ENCODE measurements at places on chromosomes 6 and 20. TPM values are rescaled to one million over a fixed set of nuclear protein-coding genes. Genes with fewer than 3 reads are reported as not detected.

GRCh38 chr20:63785691-63786131 lies 45.4 kb downstream of the ZBTB46 start:
- no peak for DNase-seq

- DNase-seq: no peak
These were observed 82.7 kb downstream of the CFAP61 start for GRCh38 chr20:20134941-20135575.

GRCh38 chr20:23146857-23147637 lies 60.9 kb upstream of the CD93 start:
- no peak for DNase-seq

DNA sequence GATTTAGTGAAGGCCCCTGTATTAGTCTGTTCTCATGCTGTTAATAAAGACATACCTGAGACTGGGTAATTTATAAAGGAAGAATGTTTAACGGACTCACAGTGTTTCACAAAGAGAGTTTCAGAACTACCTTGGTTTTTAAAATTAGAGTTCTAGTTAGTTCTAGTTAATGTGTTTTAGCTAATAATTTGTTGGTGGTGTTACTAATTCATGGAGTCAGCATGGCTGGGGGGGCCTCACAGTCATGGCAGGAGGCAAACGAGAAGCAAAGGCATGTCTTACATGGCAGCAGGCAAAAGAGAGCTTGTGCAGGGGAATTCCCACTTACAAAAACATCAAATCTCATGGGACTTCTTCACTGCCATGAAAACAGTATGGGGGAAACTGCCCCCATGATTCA lies 12.0 kb upstream of the SLC17A3 start:
- no peak for DNase-seq

DNA sequence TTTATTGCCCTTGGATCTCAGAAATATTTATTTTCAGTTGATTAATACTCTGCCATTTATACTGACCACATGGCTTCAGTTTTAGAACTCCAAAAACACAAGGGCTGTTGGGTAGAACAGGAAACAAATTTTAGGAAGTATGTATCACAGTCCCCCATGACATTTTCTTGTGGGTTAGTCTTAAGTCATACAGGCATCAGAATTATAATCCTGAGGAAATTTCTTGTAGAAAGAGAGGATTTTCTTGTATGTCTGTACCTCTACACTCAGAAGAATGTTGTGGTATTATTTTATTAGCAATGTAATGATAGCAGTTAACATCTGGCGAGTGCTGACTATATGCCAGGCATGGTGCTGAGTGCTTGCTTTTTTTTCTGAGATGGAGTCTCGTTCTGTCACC lies 302.9 kb downstream of the CLIC5 start:
- no peak for DNase-seq

DNA sequence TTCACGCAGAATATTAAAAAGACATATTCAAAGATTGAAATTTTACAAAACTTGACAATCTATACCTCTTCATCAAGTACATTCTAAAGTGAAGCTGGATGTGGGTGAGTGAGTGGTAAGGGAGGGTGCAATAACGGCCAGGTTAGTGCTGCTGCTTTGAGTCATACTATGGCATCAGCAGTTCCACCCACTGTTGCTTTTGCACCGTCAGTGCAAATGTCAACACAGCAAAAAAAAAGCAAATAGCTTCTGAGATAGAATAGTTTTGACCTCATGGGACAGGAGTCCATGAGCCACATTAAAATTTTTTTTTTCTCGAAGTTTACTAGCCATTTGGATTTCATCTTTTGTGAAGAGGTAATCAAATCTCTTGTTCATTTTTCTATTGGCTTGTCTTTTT lies 31.8 kb downstream of the PSMF1 start:
- DNase-seq: no peak

The TCF21 gene
- 0.32 TPM for total RNA-seq

The VTA1 gene
- total RNA-seq: 21.3 TPM

The TCP11 gene
- total RNA-seq: 0.43 TPM

Data from ascending aorta (tissue), 2 donors.